Activated CD4-positive, alpha-beta T cell treated with anti-CD3 and anti-CD28 coated beads for 36 hours (primary cell): ENCODE measurements at places on chromosomes 7 and 10. TPM values are rescaled to one million over a fixed set of nuclear protein-coding genes. Genes with fewer than 3 reads are reported as not detected.
A peak's percentile ranks its signal among the peaks of the same experiment; 100 is the strongest.

DNA sequence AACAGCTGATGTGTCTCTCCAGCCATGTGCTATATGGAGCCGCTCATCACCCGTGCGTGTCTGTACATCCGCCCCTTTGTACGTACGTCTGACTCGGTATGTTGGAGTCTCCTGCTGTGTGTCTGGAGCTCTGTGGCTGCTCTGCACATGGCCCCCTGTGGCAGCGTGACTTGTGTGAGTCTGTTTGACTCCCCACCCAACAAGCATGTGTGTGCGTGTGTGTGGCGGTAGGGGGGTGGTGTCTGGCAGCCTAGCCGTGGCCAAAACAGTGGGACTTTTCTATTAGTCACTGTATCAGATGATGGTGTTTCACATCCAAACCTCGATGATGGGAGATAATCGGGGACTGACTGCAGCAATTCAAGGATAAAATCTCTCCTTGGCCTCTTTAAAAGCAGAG lies 94.1 kb downstream of the COL13A1 start:
- no peak for DNase-seq

GRCh38 chr10:89163265-89163995 lies 43.7 kb downstream of the CH25H start:
- peak; percentile 73 for DNase-seq

- no peak for DNase-seq
Measured at GRCh38 chr7:28872226-28872625, 85.9 kb downstream of the TRIL start.

C10orf62 gene
- total RNA-seq = not detected

SHTN1 gene
- 0.43 TPM for total RNA-seq

GRCh38 chr7:147519062-147519461 lies 1071.5 kb upstream of the C7orf33 start:
- DNase-seq = no peak

GRCh38 chr7:70307544-70308106 lies 709.4 kb downstream of the AUTS2 start:
- DNase-seq = no peak

DNA sequence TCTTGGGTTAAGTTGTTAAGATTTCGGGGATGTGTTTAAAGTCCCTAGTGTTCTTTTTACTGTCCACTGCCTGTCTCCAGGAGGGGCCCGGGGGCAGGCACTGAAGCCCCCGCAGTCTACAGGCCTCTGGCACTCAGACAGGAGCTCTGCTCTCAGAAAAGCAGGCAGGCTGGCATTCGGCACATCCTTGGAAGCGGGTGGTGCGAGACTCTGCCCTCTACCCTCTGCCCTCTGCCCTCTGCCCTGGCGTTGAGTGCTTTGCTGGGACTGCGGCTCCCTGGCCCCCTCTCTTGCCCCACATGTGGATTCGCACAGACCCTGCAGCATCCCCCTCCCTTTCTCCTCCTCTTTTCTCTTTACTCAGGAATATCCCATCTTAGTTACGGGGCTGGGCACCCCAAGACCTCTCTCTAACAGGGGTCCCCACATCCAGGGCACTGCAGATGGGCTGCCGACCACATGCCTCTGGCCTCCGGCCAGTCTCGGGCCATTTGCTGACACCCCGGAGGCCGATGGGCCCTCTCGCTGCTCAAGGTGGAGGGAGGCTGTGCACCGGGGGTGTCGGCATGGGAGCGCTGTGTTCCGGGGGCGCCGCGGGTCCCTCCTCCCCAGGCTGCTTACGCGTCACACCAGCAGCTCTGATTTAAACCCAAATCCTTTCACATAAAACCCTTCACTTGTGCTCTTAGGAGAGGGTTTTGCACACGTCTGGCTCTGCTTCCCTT lies 479.9 kb downstream of the DNAJB6 start:
- no peak for DNase-seq

CABCOCO1 gene
- total RNA-seq = not detected

GDF2 gene
- total RNA-seq = not detected

CDHR1 gene
- 1.1 TPM for total RNA-seq

- DNase-seq = no peak
Measured at GRCh38 chr7:92766461-92767003, 69.8 kb downstream of the CDK6 start.
